Glutamatergic neuron (in vitro differentiated cells): ENCODE measurements at places on chromosomes 11 and 22. TPM values are rescaled to one million over a fixed set of nuclear protein-coding genes. Genes with fewer than 3 reads are reported as not detected.

Gene TTLL1
- total RNA-seq, result 22.0 TPM

Gene GAL
- total RNA-seq, result 37.6 TPM

Gene OSBP2
- total RNA-seq, result 18.3 TPM

Gene EIF3F
- total RNA-seq, result 217 TPM

Gene FOLH1
- total RNA-seq, result 1.1 TPM

Gene TEX54
- total RNA-seq, result 1.0 TPM

Gene MYO7A
- total RNA-seq, result 11.6 TPM

Gene SYT7
- 93.6 TPM for total RNA-seq

Gene SCT
- not detected for total RNA-seq

Gene UBQLNL
- total RNA-seq, result not detected

Gene C11orf42
- not detected for total RNA-seq

Gene DEUP1
- not detected for total RNA-seq

Gene DGAT2
- 0.76 TPM for total RNA-seq

Gene ROBO3
- total RNA-seq, result 5.9 TPM

Gene IGLL5
- total RNA-seq, result not detected

Gene E2F8
- 0.34 TPM for total RNA-seq

Gene RIMBP3B
- total RNA-seq, result 0.07 TPM

Gene MMP27
- not detected for total RNA-seq

Gene C11orf21
- total RNA-seq, result not detected

Gene ABCG4
- 2.4 TPM for total RNA-seq

Gene SOX6
- total RNA-seq, result 1.4 TPM

Gene SCGB1D2
- total RNA-seq, result not detected

Gene TMPRSS4
- total RNA-seq, result not detected

Gene CELSR1
- 0.27 TPM for total RNA-seq

Gene MYEOV
- total RNA-seq, result not detected

Gene SERHL2
- 4.4 TPM for total RNA-seq

Gene C11orf16
- not detected for total RNA-seq

Gene OR2D2
- 0.64 TPM for total RNA-seq

Gene KRTAP5-1
- total RNA-seq, result not detected

Gene APOL5
- total RNA-seq, result not detected

Gene IPO7
- total RNA-seq, result 72.9 TPM

Gene VSIG2
- total RNA-seq, result not detected

Gene GP1BB
- 8.3 TPM for total RNA-seq

Gene ACRV1
- total RNA-seq, result not detected

Gene OR4A5
- not detected for total RNA-seq

Gene DNAJB7
- not detected for total RNA-seq
